ENCODE measurements at places on chromosomes 16 and 17. TPM values are rescaled to one million over a fixed set of nuclear protein-coding genes. Genes with fewer than 3 reads are reported as not detected.

Gene COIL
- 18.3 TPM for polyA plus RNA-seq

- no peak for DNase-seq
Measured at GRCh38 chr17:2123375-2124251, 68.7 kb downstream of the HIC1 start.

DNA sequence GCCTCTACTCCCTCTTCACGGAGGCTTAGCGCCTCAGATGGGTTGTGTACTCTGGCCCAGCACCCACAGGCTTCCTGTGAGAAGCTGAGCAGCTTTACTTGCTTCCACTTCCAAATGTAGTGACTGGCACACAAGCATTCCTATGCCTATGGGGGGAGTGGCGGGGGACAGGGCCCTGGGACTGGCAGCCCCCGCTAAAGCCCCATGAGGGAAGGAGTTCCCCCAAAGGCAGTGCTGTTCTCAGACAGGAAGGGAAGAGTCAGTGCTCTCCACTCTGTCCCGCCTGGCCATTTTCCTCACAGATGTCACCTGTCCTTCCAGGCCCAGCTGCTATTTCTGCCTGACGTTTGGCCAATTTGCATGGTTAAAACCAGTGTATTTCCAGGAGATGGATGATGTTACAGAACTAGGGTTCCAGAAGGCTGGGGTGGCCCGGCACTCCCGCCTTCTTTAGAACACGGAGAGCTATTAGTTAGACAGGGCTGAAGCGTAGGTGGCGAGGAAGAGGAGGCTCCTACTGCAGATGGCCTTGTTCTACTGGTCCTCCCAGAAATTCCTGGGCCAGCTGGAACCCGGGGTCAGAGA is 83.9 kb upstream of the FBXO47 start:
- no peak for DNase-seq

GRCh38 chr16:1377406-1378010 is 25.8 kb downstream of the GNPTG start:
- DNase-seq, result no peak

- no peak for DNase-seq
Measured at GRCh38 chr16:2709588-2709984, 10.4 kb downstream of the PRSS27 start.

Gene CD300C
- 0.24 TPM for polyA plus RNA-seq

- DNase-seq, result no peak
Measured at GRCh38 chr17:55343900-55344513, 77.6 kb downstream of the MMD start.

DNA sequence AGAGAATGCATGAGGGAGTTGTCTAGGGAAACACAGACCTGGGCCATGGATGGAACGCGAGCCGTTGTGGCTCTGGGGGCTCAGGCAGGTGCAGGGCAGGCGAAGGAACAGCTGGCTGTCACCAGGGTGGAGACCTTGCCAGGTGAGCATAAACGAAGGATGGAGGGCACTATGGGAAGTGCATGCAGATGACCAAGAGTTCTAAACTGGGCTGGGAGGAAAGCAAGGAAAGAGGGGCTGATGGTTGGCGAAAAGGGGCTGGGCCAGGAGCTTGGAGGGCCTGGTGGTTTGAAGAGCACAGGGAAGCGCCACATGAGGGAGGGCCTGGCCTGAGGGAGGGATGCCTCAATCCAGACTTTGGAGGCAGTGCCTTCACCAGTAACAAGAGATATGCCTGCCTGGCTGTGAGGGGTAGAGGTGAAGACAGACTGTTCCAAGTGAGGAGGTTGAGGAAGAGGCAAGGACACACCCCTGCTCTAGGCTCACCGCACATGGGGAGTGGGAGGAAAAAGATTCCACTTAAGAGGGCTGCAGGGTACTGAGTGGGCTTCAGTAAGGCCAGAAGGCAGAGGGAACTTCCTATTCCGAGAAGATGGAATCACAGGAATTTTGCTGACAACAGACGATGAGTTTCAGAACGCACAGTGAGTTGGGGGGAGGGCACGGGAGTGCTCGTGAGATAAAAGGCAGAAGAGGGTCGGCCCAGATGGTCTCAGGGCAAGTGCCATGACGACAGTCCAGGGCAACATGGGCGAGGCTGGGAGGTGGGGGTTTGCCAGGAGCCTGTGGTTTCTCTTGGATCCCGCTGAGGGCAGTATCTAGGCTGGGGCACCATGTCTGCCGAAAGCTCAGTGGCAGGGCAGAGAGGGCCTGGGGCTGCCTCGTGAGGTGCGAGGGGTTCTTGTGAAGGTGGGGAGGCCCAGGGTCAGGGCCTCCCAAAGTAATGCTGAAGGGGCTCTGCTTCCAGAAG is 20.6 kb downstream of the B9D1 start:
- DNase-seq, result no peak

DNA sequence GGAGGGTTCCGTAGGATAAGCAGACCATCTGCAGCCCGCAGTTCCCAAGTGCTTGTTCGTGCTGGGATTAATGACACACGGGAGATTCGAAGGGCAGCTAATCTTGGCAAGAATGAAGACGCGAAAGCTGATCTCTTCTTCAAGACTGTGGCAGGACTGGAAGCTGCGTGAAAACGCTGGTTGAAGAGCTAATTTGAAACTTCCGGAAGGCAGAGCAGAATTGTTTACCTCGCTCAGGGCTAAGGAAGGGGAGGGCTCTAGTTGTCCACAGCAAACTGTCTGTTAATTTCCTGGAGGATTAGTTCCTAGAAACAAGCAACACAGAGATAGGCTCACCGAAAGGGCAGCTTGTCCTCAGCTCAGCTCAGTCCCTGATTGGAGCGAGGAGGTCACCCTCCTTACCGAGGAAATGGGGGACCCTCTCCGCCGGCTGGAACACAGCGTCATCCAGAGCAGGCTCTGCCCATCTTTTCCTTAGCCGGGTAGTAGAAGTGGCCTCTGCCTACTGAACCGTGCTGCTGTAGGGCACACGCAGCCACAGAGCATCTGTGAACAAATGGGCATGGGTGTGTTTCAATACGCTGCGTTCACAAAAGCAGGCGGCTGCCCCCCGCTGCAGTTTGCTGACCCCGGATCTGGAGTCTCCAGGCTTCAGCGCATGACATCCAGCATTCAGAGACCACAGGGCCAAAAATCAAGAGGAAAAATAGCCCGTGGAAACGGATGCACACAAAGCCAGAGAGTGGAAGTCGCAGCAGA is 16.7 kb upstream of the BAIAP2 start:
- peak; percentile 4 for DNase-seq

- no peak for DNase-seq
Measured at GRCh38 chr16:75238132-75238852, 13.1 kb downstream of the BCAR1 start.

GRCh38 chr17:78322327-78322857 is 37.5 kb downstream of the SOCS3 start:
- no peak for DNase-seq

- no peak for DNase-seq
Measured at GRCh38 chr16:3695610-3696369, 21.5 kb downstream of the TRAP1 start.

DNA sequence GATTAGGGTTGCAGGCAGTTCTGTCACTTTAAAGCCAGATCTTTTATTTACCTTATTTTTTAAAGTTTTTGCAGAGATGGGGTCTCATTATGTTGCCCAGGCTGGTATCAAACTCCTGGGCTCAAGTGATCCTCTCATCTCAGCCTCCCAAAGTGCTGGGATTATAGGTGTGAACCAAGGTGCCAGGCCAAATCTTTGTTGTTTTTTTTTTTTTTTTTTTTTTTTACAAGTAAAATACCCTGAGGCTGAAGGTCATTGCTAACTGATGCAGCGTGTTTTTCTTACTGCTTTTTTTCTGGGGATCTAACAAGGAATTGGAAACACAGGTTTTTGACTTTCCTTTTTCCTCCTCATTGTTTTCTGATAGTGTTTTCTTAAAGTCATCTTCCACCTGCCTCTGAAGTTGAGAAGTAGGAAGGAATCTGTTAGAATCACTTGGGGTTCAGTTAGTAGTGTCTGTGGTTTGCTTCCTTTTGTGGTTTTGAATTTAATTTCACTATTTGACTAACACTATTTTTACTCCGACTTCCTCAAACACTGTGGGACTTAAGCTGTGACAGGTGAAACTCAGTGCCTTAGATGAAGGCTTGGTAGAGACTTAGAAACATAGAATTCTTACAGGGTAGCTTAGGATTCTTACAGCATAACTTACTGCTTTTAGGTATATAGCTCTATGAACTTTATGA is 22.2 kb downstream of the CLTC start:
- peak; percentile 63 for DNase-seq

DNA sequence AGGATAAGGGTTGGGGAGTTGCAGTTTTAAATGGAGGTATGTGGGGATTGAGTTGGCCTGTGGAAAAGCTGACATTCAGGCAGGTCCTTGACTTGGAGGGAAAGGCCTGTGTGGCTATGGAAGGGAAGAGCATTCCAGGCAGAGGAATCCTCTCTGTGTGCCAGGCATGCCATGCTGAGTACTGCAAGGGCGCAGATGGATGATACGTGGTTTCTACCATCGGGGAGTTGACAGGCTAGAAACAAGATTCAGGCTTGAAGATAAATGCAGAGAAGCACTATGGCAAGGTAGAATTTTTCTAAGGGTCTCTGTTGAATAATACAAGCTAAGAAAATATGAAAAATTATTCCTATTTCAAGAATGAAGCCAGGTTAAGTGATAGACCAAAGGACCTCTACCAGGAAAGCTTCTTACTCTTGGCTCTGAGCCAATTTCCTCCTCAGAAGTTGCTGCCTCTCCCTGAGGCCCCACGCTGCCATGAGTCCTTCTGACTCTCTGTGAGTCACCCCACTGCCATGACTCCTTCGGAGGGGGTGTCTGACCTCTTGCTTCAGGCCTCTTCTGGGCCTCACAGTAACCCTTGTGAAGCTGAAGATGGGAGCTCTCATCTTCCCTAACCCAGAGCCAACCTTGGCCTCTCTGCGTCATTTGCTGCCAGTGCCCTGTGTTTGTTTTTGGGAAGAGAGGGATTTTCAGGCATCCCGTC is 75.8 kb downstream of the WNT3 start:
- DNase-seq, result no peak

Gene ERBB2
- 3.7 TPM for polyA plus RNA-seq

Gene VEZF1
- 14.8 TPM for polyA plus RNA-seq

- no peak for DNase-seq
Measured at GRCh38 chr17:45296003-45296832, 20.6 kb downstream of the MAP3K14 start.

GRCh38 chr17:39011907-39012468 is 44.8 kb upstream of the FBXO47 start:
- DNase-seq, result no peak

DNA sequence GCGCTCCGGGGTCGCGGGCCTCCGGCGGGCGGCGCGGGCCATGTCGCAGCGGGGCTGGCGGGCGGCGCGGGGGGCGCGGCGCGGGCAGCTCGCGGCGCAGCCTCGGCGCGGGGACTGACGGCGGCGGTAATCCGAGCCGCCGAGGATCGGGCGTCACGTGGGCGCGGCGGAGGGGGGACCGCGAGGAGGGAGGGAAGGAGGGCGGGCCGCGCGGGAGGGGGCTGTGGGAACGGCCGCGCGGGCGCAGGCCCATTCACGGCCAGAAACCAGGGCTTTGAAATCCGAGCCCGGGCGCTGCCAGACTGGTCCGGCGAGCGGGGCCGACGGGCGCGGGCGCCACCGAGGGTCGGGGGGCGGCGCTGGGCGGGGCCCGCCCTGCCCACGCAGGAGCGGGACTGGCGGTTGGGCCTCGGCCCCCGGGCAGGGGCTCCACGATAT is at the start of gene MTSS2:
MTSS2 (minus strand) TSS at position 116 of the 438 bp plus-strand sequence. CDS start 262 bp downstream, outside the sequence.
- no peak for DNase-seq

GRCh38 chr17:40598619-40599467 is 33.6 kb upstream of the CCR7 start:
- peak; percentile 97 for DNase-seq

Gene CSH2
- polyA plus RNA-seq, result not detected

GRCh38 chr17:14214271-14214670 is 22.4 kb downstream of the CDRT15 start:
- no peak for DNase-seq

Gene DNASE1L2
- 0.20 TPM for polyA plus RNA-seq

All from GM12878 (cell line).